ENCODE measurements at places on chromosomes 1 and 21. TPM values are rescaled to one million over a fixed set of nuclear protein-coding genes. Genes with fewer than 3 reads are reported as not detected.
A peak's percentile ranks its signal among the peaks of the same experiment; 100 is the strongest.

DISP1 gene
- total RNA-seq = 1.7 TPM

SH2D5 gene
- not detected for total RNA-seq

CELA3A gene
- total RNA-seq = not detected

MMEL1 gene
- 1.2 TPM for total RNA-seq

EXO1 gene
- total RNA-seq = 1.7 TPM

ZC3H12A gene
- total RNA-seq = 13.1 TPM

DNA sequence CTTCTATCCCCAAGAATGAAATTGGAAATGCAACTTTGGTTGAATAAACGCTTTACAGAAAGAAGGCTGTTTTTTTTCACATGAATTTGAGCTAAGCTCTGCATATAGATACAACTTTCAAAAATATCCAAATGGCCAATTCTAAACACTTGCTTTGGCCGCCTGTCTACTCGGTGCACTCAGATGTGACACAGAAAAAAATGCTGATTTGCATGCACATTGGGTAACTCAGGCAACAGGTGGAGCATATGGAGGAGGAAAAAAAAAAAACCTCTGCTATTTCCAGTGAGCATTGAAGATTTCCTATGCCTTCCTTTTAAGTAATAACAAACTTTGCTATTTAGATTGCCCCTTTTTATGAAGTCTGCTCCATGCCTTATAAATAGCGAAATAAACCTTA lies 262.5 kb downstream of the GRIK1 start:
- no peaks in the 10 kb centered on the region for H3K27me3 ChIP-seq
- H3K4me3 ChIP-seq = no peak overlapping the region
- H3K27ac ChIP-seq = no peak overlapping the region
- DNase-seq = no peak

DNA sequence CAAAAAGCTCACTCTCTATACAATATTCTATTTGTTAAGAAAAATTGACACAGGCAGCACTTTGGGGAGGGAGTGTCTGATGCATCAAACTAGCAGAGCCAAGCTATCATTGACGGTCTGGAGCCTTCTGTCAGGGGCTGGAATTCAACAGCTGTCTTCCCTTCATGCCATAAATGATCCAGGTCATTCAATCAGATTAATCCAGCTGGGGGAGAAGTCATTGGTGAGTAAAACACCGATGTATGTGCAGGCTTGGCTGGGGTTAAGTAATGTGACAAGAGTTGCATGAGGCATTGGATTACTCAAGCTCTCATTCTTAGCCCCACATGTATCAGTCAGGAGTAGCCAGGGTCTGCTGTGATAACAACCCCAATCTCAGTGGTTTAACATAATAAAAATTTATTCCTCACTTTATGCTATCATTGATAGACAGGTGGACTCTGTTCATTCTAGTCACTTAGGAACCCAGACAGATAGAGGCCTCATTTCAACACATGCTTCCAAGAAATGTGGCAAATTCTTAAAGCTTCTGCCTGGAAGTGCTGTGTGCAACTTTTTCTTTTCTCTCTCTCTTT lies 118.1 kb upstream of the GADD45A start:
- H3K27ac ChIP-seq = no peak overlapping the region
- H3K4me3 ChIP-seq = no peak overlapping the region
- peaks cover 18% of the 10 kb centered on the region for H3K4me1 ChIP-seq
- no peaks in the 10 kb centered on the region for H3K27me3 ChIP-seq
- no peak for DNase-seq

GRCh38 chr1:2936559-2937515 lies 84.4 kb upstream of the ACTRT2 start:
- no peaks in the 10 kb centered on the region for H3K36me3 ChIP-seq
- no peak overlapping the region for H3K27ac ChIP-seq
- peak; percentile 6 for DNase-seq
- H3K27me3 ChIP-seq = no peaks in the 10 kb centered on the region

DNA sequence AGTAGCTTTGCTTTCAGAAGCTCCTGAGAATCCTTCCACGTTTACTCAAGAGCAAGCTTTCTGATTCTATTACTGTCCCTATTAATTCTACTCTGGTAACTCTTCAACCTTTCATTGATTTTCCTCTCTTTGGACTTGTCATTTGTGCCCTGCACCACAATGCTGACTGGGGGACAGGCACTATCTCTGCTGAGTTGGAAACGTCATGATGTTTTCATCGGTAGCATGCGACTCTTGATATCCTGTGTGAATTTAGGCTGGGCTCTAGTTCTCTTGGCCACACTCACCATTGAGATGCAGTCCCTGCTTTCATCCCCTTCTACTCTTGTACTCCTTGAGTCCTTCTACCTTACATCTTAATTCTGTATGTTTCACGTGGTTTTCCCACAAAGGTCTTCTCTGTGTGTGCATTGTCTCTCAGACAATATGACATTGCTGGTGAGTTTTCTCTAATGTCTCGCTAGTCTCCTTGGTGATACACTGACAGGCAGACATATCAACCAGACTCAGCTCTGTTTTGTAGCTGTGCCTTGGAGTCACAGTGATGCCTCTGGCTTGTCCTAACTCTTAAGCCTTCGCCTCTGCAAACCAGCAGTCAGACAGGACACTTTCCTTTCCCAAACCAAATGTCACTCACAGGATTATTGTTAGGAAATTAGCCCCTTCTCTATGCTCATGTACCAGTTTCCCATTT lies 223.6 kb upstream of the ADGRL2 start:
- no peak overlapping the region for H3K4me3 ChIP-seq
- DNase-seq = no peak
- no peaks in the 10 kb centered on the region for H3K4me1 ChIP-seq
- H3K27ac ChIP-seq = no peak overlapping the region

DNA sequence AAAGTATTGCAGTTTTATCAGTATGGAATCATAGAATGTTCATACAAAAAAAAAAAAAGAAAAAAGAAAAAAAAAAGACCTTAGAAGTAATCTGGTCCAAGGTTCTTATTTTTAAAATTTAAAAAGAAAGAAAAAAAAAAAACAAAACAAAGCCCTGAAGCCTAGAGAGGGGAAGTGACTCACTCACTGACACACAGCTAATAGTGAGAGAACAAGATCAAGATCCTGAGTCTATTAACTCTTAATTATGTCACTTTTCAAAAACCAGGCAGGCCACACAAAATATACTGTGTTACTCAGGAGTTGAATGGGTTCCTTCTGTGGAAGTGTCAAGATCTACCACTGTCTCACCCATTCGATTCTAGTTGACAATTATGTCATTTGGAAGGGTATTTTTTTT lies 433.9 kb upstream of the DAB1 start:
- H3K36me3 ChIP-seq = no peaks in the 10 kb centered on the region
- no peaks in the 10 kb centered on the region for H3K27me3 ChIP-seq
- no peak overlapping the region for H3K4me3 ChIP-seq
- H3K27ac ChIP-seq = no peak overlapping the region
- DNase-seq = no peak

DNA sequence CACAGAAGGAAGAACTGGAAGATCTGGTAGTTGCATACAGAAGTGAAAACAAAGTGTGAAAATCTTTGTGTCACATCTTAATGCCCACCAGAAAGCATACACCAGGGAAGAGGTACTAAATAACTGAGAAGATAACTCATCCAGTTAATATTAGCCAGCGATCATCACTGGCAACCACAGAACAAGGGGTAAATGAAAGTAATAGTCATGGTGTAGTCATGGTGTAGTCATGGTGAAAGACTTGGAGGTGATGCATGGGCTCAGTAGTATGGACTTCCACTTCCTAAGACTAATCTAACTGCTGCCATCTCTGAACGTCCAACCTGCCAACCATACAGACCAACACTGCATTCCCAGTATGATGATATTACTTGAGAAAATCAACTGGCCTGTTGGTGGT lies 481.2 kb upstream of the NR5A2 start:
- no peak for DNase-seq
- H3K4me3 ChIP-seq = no peak overlapping the region
- H3K27me3 ChIP-seq = no peaks in the 10 kb centered on the region

DNA sequence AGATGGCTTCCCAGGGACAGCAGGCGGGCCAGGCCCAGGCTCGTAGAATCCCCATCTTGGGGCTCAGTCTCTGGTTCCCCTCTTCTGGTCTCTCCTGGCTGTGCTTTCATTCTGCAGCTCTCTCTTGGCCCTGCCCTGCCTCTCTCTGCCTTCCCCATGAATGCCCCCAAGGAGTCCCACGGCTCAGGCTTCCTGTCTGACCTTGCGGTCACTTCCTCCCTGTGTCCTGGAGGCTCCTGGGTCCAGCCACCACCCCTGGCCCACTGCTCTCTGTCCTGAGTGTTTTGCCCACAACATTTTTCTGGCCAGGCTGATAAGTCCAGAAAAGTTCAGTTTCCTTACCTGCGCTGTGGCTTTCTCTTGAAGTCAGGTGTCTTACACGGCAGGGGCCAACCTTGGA lies 29.1 kb downstream of the PIGP start:
- H3K4me1 ChIP-seq = no peaks in the 10 kb centered on the region
- H3K4me3 ChIP-seq = no peak overlapping the region
- no peak for DNase-seq
- no peaks in the 10 kb centered on the region for H3K27me3 ChIP-seq
- no peak overlapping the region for H3K27ac ChIP-seq
- H3K36me3 ChIP-seq = no peaks in the 10 kb centered on the region

DNA sequence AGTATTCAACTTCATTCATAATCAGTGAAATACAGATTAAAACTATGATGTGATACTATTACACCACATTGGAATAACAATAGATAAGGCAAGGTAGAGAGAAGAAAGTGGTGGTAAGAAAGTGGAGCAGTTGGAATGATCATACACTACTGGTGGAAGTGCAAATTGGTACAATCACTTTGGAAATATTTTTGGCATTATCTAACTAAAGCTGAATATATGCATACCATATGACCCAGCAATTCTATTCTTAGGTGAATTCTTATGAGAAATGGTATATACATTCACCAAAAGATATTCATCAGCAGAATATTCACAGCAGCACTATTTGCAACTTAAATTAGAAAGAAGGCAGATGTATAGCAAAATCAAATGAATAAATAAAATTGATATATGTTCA lies 21.4 kb upstream of the PTPRC start:
- no peaks in the 10 kb centered on the region for H3K36me3 ChIP-seq
- H3K4me1 ChIP-seq = no peaks in the 10 kb centered on the region
- DNase-seq = no peak
- H3K27me3 ChIP-seq = no peaks in the 10 kb centered on the region

GRCh38 chr21:21210552-21210951 lies 212.3 kb downstream of the NCAM2 start:
- no peaks in the 10 kb centered on the region for H3K36me3 ChIP-seq
- no peak overlapping the region for H3K27ac ChIP-seq
- DNase-seq = no peak
- H3K27me3 ChIP-seq = no peaks in the 10 kb centered on the region

DNA sequence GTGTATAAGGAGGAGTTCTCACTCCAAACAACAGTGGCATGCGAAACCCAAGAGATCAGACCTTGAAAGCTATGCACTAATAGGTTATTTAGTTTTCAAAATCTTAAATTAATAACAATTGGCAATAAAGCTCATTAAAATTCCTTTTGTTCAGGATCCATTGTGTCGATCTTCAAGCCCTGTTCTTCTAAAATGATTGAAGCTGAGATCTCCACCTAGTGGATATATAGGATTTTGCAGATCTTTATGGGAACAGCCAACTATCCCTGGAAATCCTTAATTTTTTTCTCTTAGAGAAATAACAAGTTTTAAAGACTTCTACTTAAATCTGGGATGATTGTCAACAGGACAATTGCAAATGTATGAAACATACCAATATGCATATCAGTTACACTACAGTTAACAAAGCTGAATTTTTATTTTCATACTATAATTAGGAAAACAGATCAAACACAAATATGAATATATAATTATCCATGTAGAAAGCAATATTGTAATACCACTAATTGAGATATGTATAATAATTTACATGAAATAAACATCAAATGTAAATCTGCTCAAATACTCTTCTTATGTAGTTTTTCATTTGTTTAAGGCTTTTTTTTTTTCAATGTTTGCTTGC lies 43.3 kb downstream of the LRRC53 start:
- H3K27ac ChIP-seq = no peak overlapping the region
- no peaks in the 10 kb centered on the region for H3K36me3 ChIP-seq
- no peaks in the 10 kb centered on the region for H3K4me1 ChIP-seq
- no peak for DNase-seq
- H3K27me3 ChIP-seq = no peaks in the 10 kb centered on the region
- H3K4me3 ChIP-seq = no peak overlapping the region

GRCh38 chr1:41232305-41232704 lies 9.8 kb downstream of the SCMH1 start:
- no peaks in the 10 kb centered on the region for H3K27me3 ChIP-seq
- H3K4me1 ChIP-seq = peaks cover 26% of the 10 kb centered on the region
- H3K4me3 ChIP-seq = no peak overlapping the region
- no peaks in the 10 kb centered on the region for H3K36me3 ChIP-seq

DNA sequence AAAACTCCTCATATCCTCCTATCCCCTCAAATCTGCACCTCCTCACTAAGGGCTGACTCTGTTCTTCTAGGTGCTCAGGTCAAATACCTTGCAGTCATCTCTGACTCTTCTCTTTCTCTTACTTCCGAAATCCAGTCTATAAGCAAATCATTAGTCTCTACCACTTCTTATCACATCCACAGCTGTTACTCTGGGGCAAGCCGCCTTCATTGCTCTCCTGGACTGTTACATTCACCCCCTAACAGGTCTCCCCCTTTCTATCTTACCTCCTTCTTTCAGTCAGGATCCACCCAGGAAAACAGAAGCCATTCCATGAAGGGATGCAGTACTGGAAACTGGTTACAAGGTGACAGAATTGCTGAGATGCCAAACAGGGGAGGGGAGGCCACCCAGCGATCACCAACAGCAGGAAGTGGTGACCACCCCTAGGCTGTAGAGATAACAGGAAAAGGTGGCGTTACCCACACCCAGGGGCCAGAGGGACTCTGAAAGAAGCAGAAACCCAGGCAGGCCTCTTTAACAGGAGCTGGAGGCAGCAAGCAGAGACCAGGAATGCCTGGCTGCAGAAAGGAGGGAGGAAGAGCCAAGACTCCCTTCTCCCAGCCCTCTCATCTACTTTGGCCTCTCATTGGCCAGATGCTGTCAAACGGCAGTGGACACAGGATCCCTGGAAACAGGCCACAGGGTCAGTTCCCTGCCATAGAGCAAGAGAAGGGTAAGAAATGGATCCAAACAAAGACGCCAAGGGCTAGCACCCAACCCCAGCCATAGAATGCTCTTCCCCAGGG lies 55.5 kb upstream of the FOXO6 start:
- no peak for DNase-seq
- no peaks in the 10 kb centered on the region for H3K4me1 ChIP-seq
- no peak overlapping the region for H3K27ac ChIP-seq
- no peaks in the 10 kb centered on the region for H3K27me3 ChIP-seq
- H3K4me3 ChIP-seq = no peak overlapping the region

All from right lobe of liver (tissue), 6 donors.